Small intestine (tissue), 16 donors: ENCODE measurements at places on chromosomes 2 and 18. TPM values are rescaled to one million over a fixed set of nuclear protein-coding genes. Genes with fewer than 3 reads are reported as not detected.
A peak's percentile ranks its signal among the peaks of the same experiment; 100 is the strongest.

Gene SAG
- not detected for polyA plus RNA-seq

Gene EMILIN1
- polyA plus RNA-seq = 36.6 TPM

Gene NEU4
- polyA plus RNA-seq = 3.3 TPM

Gene IL18RAP
- polyA plus RNA-seq = 1.00 TPM

Gene FBLN7
- polyA plus RNA-seq = not detected

Gene MLPH
- 18.9 TPM for polyA plus RNA-seq

Gene IRS1
- 23.1 TPM for polyA plus RNA-seq

Gene SETBP1
- not detected for polyA plus RNA-seq

Gene NT5C1B
- polyA plus RNA-seq = not detected

Gene TRIM43
- polyA plus RNA-seq = not detected

Gene GAL3ST2
- not detected for polyA plus RNA-seq

Gene IL1RL1
- polyA plus RNA-seq = 3.4 TPM

Gene POTEJ
- polyA plus RNA-seq = not detected

Gene CROCC2
- 0.18 TPM for polyA plus RNA-seq

- no peaks in the 10 kb centered on the region for H3K27me3 ChIP-seq
- H3K27ac ChIP-seq = peak overlapping the region; percentile 55
- DNase-seq = peak; percentile 95
- H3K36me3 ChIP-seq = peaks cover 11% of the 10 kb centered on the region
- H3K4me1 ChIP-seq = peaks cover 8% of the 10 kb centered on the region
Observed at GRCh38 chr2:168699844-168700417, 102.5 kb upstream of the NOSTRIN start.

DNA sequence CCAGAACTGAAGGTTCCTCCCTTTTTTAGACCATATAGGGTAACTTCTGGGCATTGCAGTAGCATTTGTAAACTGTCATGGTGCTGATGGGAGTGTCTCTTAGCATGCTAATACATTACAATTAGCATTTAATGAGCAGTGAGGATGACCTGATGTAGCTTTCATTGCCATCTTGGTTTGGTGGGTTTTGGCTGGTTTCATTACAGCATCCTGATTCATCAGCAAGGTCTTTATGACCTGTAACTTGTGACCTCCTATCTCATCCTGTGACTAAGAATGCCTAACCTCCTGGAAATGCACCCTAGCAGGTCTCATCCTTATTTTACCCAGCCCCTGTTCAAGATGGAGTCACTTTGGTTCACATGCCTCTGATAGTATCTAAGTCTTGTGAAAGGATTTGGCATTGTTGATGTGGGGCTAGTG, 159.0 kb downstream of the TMX3 start:
- no peak overlapping the region for H3K4me3 ChIP-seq
- DNase-seq = no peak
- no peaks in the 10 kb centered on the region for H3K27me3 ChIP-seq
- H3K36me3 ChIP-seq = no peaks in the 10 kb centered on the region

DNA sequence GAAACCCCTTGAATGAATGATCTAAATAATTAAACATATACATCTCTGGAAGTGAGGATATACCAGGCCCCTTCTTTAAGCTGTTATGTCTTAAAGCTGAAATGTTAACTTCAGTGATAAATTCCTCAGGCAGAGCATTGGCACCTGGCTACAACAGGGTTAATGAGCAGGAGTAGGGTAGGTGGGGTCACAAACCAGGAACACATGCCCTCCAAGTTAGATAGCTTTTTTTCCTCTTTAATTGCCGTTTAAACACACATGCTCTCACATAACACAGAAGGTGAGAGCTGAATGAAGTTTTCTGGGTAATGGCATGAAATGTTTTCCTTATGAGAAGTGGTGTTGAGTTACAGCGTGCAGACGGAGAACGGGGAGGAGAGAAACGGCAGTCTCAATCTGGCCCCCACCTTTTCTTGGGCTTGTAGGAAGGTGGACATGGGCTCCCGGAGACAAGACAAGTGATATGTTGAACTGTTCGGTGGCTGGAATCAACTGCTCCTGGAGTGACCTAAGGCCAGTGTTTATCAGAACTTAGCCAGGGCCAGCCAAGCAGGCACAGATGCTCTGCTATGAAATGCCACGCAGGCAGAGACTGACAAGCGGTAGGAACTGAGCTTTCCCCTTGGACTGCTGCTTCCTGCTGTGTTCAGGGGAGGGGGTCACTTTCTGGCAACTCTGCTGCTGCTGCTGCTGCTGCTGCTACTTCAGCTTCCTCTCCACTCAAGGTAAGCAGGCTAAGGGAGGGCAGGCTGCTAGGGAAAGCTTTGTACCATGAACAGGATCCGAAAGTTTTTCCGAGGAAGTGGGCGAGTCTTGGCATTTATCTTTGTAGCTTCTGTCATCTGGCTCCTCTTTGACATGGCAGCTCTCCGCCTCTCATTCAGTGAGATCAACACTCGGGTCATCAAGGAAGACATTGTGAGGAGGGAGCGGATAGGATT, at the start of gene GALNT5:
Gene GALNT5, plus strand, starts transcription at position 394 of the 941 bp plus-strand sequence. Its CDS starts 378 bp downstream, at position 772.
- DNase-seq = peak; percentile 37
- H3K4me3 ChIP-seq = peak within 1 kb of the TSS; percentile 32
- H3K27ac ChIP-seq = peak within 1 kb of the TSS; percentile 11
- H3K27me3 ChIP-seq = no peaks in the 10 kb centered on the region
- no peaks in the 10 kb centered on the region for H3K4me1 ChIP-seq
- no peaks in the 10 kb centered on the region for H3K36me3 ChIP-seq

- H3K4me3 ChIP-seq = no peak overlapping the region
- H3K27ac ChIP-seq = no peak overlapping the region
- H3K4me1 ChIP-seq = no peaks in the 10 kb centered on the region
- no peaks in the 10 kb centered on the region for H3K27me3 ChIP-seq
- DNase-seq = peak; percentile 13
Observed at GRCh38 chr2:204871231-204871953, 326.1 kb downstream of the PARD3B start.

GRCh38 chr18:1438458-1438910, 533.8 kb downstream of the ADCYAP1 start:
- no peaks in the 10 kb centered on the region for H3K36me3 ChIP-seq
- DNase-seq = no peak
- no peaks in the 10 kb centered on the region for H3K27me3 ChIP-seq

DNA sequence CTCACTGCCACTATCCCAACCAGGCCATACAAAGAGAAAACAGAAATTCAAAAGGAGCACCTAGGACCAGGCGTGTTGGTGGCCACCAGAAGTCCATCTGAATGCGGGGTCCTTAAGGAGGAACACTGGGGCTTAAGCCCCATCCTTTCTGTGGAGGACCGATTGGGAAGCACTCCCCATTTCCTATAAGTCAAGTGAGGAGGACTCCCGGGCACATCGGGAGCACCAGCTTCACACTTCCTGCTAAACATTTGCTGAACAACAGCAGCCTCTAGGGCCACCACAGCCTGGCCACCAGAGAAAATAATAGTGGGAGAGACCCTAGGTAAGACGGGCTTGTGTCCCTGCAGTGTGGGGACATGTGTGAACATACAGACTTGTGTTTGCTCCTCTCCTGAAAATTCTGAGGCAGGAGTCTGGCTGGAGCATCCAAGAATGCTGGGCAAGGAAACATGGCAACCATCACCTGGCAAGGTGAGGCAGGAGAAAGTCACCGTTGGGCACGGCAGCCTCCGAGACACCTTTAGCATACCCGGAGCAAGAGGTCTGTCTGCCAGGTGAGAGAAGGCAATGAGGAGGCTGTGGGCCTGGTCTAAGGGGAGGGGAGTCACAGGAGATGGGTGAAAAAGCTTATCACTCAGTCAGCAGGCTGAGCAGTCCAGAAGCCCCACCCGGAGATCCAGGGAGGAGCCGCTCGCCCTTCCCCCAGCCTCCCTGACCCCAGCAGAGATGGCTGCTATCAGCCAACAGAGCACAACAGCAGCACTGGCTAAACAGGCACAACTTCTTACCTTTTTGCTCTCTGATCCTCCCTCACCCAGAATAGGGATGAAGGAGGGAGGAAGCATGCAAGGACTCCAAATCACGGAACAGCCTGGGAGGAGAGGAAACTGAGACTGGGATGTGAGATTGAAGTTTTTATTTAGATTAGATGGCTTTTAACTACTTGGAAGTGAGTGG, 282.3 kb downstream of the EIPR1 start:
- no peaks in the 10 kb centered on the region for H3K4me1 ChIP-seq
- no peaks in the 10 kb centered on the region for H3K27me3 ChIP-seq
- H3K4me3 ChIP-seq = no peak overlapping the region
- H3K36me3 ChIP-seq = no peaks in the 10 kb centered on the region
- no peak overlapping the region for H3K27ac ChIP-seq

GRCh38 chr2:84293791-84294380, 165.2 kb downstream of the SUCLG1 start:
- no peaks in the 10 kb centered on the region for H3K36me3 ChIP-seq
- no peak overlapping the region for H3K4me3 ChIP-seq
- H3K27me3 ChIP-seq = no peaks in the 10 kb centered on the region
- peak overlapping the region; percentile 81 for H3K27ac ChIP-seq
- DNase-seq = peak; percentile 91
- no peaks in the 10 kb centered on the region for H3K4me1 ChIP-seq

GRCh38 chr2:217261452-217261851, 401.6 kb upstream of the TNP1 start:
- DNase-seq = no peak
- no peaks in the 10 kb centered on the region for H3K27me3 ChIP-seq
- H3K4me3 ChIP-seq = no peak overlapping the region
- no peaks in the 10 kb centered on the region for H3K36me3 ChIP-seq
- H3K4me1 ChIP-seq = no peaks in the 10 kb centered on the region
- H3K27ac ChIP-seq = no peak overlapping the region

DNA sequence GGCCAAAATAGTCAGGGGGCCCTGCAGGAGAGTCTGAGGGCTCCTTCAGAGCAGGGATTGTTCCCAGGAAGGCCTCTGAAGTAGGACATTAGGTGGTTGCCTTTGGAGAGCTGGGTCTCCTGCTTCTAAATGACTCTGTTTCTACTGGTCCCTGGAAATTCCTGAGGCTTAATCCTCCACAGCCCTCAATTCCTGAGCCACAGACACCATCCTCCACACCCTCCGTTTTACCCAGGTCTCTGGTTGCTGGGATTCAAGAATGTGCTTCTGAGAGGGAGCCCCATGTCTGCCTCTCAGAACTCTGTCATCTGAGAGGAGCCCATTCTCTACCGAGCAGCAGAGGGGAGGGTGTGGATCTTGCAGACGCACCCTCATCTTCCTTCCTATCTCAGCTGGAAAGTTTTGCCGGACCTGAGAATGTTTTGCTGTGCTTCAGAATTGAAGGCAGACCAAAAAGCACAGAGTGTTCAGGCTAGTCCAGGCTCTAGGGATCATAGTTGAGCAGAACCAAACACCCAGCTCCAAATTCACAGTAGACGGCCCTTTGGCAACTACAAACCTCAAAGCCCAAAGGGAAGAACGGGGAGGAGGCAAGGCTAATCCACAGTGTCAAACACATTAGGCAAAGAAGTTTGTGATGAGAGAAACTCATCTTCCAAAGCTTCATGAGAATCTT, 8.1 kb downstream of the VIT start:
- H3K27me3 ChIP-seq = no peaks in the 10 kb centered on the region
- no peak for DNase-seq
- no peaks in the 10 kb centered on the region for H3K36me3 ChIP-seq
- H3K4me1 ChIP-seq = no peaks in the 10 kb centered on the region
- H3K27ac ChIP-seq = no peak overlapping the region

DNA sequence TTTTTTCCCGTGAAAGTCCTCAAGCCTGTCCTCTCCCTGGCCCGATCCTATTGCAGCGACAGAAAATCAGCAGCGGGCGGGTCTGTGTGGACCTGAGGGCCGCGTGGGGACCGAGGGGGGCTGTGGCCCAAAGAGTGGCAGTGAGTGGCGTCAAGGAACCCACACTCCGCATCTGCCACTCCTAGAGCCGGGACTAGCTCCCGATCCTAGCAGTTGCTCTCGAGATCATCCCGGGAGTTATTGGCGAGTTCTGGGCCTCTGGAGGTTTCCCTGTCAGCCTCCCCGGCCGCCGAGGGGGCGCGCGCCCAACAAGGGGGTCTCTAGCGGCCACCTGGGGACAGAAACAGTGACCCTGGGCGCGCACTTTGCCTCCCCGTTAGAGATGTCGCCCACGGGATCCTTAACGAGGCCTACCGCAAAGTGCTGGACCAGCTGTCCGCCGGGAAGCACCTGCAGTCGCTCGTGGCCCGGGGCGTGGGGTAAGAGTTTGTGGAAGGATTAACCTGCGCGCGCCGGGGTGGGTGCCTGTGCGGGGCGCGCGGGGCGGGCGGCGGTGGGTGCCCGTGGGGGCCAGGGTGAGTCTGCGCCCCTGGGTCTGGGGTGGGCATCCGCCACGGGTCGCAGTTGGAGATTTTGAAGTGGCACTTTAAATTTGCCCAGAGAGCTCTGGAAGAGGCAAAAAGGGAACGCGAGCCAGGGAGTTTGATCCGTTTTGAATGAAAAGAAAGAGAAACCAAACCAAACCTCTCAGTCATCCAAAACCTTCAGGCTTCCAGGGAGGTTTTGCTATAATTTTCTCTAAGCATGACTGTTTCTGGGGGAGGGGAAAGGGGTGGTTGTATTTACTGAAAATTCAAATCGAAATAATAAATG, 3.5 kb downstream of the ADCYAP1 start:
- peaks cover 11% of the 10 kb centered on the region for H3K4me1 ChIP-seq
- peak overlapping the region; percentile 28 for H3K4me3 ChIP-seq
- no peaks in the 10 kb centered on the region for H3K36me3 ChIP-seq
- no peak overlapping the region for H3K27ac ChIP-seq

- DNase-seq = no peak
- H3K4me3 ChIP-seq = no peak overlapping the region
- no peaks in the 10 kb centered on the region for H3K4me1 ChIP-seq
- no peaks in the 10 kb centered on the region for H3K27me3 ChIP-seq
Observed at GRCh38 chr2:238963161-238963970, 115.5 kb downstream of the TWIST2 start.

GRCh38 chr2:232505856-232506255, 14.3 kb upstream of the PRSS56 start:
- H3K36me3 ChIP-seq = no peaks in the 10 kb centered on the region
- H3K27me3 ChIP-seq = peaks cover 17% of the 10 kb centered on the region
- H3K27ac ChIP-seq = no peak overlapping the region
- H3K4me3 ChIP-seq = no peak overlapping the region

GRCh38 chr18:58992301-58993231, 127.9 kb downstream of the ZNF532 start:
- no peaks in the 10 kb centered on the region for H3K36me3 ChIP-seq
- H3K4me1 ChIP-seq = no peaks in the 10 kb centered on the region
- DNase-seq = no peak
- H3K27ac ChIP-seq = peak overlapping the region; percentile 38
- H3K27me3 ChIP-seq = no peaks in the 10 kb centered on the region
- H3K4me3 ChIP-seq = no peak overlapping the region

GRCh38 chr2:156826341-156826933, 390.3 kb downstream of the GPD2 start:
- H3K27me3 ChIP-seq = no peaks in the 10 kb centered on the region
- H3K27ac ChIP-seq = no peak overlapping the region
- DNase-seq = no peak
- no peak overlapping the region for H3K4me3 ChIP-seq
- no peaks in the 10 kb centered on the region for H3K36me3 ChIP-seq

GRCh38 chr2:234411793-234412192, 85.1 kb downstream of the ARL4C start:
- H3K4me1 ChIP-seq = no peaks in the 10 kb centered on the region
- H3K27me3 ChIP-seq = no peaks in the 10 kb centered on the region
- H3K27ac ChIP-seq = no peak overlapping the region
- no peak overlapping the region for H3K4me3 ChIP-seq
- no peak for DNase-seq

- H3K4me1 ChIP-seq = no peaks in the 10 kb centered on the region
- no peaks in the 10 kb centered on the region for H3K27me3 ChIP-seq
- no peak for DNase-seq
- H3K4me3 ChIP-seq = no peak overlapping the region
- H3K36me3 ChIP-seq = no peaks in the 10 kb centered on the region
Observed at GRCh38 chr2:193966590-193966989, 1690.4 kb upstream of the SLC39A10 start.
